ENCODE measurements at places on chromosomes 13 and 19.

DNA sequence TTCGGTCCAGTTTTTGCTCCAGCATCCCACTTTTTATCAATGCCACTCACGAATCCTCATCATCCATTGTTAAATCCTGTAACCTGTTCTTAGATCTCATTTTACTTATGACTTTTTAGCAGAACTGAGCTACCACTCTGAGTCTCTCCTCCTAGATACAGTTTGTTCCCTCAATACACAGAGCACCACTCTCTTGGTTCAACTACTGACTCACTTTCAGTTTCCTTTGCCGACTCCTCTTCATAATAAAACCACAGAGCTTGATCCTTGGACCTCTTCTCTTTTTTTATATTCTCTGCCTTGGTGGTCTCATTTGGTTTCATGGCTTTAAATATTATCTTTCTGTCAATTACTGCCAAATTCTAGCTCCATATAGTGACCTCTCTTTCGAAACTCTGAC, 150.3 kb downstream of the SLITRK5 start:
- DNase-seq = no peak

- no peak for DNase-seq
Observed at GRCh38 chr13:39616087-39616694, 13.2 kb upstream of the LHFPL6 start.

DNA sequence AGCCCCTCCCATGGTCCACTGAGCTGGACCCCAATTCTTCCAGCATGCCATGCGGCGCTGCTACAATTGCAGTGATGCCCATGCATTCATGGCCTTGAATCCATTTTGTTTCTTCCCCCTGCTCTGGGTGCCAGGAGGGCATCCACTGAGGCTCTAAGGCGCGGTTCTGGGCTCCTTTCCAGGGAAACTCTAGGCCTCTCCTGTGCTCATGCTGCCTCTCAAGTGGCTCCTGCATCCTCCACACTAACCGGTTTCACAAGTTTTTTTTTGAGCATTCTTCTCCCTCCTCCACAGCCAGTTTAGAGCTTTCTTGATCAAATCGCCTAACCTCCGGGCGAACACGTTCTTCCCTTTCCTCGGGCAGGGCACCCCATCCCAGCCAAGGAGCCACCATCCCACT, 69.1 kb upstream of the FLT1 start:
- DNase-seq = no peak

GRCh38 chr19:47296036-47296435, 13.6 kb upstream of the C5AR1 start:
- DNase-seq = peak; percentile 63

DNA sequence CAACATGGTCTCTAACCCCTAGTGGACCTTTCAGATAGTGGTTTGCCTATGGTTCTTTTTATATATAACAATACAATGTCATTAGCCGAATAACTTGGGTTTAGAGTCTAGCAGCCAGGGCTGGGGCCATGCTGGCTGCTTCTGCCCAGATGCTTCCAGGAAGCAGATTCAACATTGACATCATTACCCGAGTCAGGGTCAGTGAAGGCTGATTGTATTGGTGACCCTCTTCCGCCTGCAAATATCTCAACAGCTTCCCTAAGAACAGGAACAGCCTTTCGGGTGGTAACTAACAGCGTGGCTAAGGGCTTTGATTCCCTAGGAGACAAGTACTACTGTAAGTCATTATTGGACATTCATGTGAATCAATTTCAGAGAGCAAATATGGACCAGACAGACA, 476.4 kb downstream of the UQCRFS1 start:
- DNase-seq = no peak

GRCh38 chr19:41546386-41546789, 29.6 kb upstream of the CEACAM21 start:
- DNase-seq = no peak

- no peak for DNase-seq
Observed at GRCh38 chr13:113860051-113860664, 3.7 kb downstream of the GAS6 start.

GRCh38 chr13:23504180-23504579, 66.0 kb upstream of the TNFRSF19 start:
- DNase-seq = no peak

DNA sequence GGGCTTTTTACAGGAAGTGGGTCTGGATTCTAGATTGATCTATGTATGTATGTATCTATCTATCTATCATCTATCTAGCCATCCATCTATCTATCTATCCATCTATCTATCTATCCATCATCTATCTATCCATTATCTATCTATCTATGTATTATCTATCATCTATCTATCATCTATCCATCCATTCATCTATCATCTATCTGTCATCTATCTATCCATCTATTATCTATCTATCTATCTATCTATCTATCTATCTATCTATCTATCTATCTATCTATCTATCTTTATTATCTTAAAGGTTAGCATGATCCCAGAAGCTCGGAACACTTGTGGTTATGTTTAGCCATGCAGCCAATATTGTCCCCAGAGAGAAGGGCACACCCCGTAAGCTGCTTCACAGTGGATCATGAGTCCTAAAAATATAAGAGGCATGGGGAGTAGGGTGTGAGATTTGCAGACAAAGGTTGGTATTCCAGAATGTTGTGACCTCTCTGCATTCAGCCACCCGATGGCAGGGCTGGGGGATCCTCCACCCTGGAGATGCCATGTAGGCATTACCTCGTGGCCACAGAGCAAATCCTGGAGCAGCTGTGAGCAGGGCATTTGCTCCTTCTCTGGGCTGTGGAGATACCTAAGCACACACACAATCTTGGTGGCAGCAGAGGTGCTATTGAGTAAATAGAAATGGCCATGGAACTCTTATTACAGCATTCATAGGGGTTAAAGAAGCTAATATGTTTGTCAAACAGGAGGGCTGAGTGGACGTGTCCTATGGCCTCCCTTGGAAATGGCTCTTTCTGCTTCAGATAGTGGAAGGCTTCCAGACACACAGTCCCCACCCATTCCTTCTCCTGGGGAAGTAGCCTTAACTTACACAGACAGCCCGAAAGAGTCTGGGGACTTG, 310.0 kb upstream of the TSHZ3 start:
- DNase-seq = no peak

DNA sequence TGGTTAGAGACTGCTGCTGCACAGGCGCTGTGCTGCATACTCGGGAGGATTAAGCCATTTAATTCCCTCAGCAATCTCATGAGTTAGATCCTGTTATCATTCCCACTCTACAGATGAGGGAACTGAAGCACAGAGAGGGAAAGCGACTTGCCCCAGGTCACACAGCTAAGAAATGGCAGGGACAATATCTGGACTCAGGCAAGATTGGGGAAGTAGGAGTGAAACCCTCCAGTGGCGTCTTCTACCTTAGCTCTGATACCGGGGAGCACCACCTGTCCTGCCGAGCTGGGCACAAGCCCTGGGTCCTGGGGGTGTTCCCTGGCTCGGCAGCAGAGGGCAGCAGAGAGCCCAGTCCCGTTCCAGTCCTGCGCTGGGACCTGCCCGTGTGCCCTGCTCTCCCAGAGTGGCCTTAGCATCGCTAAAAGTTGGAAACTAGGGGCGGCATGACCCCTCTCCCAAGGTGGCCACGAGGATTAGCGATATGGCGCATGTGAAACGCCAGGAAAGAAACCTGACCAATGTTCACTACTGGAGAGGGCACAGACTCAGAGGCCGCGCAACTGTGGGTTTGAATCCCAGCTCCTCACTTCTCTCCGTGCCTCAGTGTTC, 20.5 kb downstream of the CYTH2 start:
- DNase-seq = peak; percentile 56

- DNase-seq = no peak
Observed at GRCh38 chr13:98697791-98698190, 54.7 kb downstream of the SLC15A1 start.

GRCh38 chr13:44236370-44236769, 137.3 kb upstream of the SERP2 start:
- no peak for DNase-seq

All from stimulated activated CD8-positive, alpha-beta memory T cell treated with anti-CD3 and anti-CD28 coated beads, Interleukin-2, amount 100 ng/mL, for 1 hour (primary cell).